Activated CD8-positive, alpha-beta memory T cell treated with anti-CD3 and anti-CD28 coated beads for 1 hour (primary cell): ENCODE measurements at places on chromosomes 5 and 9.

GRCh38 chr5:113293975-113294310 is 140.8 kb downstream of the TSSK1B start:
- no peak for DNase-seq

DNA sequence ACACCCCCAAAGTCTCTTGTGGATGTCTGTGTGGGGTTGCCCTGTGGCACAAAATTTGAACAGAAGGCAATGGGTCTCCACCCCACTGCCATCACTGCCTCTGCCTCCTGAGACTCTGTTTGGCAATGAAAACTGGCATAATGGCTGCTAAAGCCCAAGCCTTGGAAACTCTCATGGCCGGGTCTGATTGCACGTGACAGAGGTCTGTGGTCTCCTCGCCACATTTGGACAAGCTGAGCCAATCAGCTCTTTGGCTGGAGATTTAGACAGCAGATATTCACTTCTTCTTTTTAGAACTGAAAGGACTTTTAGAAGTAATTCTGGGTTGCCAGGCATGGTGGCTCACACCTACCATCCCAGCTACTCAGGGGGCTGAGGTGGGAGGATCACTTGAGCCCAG is 5.5 kb downstream of the GGTA1 start:
- no peak for DNase-seq

DNA sequence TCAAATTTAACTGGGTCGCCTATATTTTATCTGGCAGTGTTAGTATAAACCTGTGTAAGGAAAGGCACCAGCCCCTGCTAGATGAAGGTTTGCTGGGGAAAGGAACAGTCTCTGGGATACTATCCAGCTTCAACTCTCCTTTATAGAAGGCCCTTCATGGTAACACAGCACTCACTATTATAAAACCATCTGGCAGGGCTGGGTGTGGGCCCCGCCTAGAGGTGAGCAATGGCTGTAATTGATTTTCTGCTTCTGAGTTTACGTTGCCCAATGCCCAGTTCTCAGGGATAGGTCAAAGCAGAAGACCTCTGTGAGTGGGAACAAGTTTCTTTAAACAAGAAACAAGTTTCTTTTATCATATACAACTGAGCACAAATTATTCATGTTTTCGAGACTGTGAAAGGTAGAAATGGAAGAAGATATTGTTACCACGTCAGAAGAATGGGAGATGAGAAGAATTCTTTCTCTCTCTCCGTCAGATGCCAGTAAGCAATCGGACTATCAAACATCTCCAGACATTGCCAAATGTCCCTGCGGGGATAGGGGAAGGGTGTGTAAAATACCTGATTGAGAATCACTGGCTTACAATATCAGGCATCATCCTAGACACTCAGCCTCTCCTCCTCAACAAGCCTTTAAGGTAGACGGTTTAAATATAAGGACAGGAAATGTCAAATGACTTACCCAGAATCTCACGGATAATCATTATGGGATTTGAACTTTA is 205.9 kb downstream of the PDZD2 start:
- no peak for DNase-seq

GRCh38 chr9:120393386-120394057 is 186.4 kb downstream of the CDK5RAP2 start:
- DNase-seq = no peak

DNA sequence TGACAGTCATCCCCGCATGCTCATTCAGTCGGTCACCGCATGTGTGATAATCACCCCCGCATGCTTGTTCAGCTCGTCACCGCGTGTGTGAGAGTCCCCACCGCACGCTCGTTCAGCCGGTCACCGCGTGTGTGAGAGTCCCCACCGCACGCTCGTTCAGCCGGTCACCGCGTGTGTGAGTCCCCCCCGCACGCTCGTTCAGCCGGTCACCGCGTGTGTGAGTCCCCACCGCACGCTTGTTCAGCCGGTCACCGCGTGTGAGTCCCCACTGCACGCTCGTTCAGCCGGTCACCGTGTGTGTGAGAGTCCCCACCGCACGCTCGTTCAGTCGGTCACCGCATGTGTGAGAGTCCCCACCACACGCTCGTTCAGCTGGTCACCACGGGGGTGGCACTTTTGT is 3.5 kb downstream of the TRAF2 start:
- no peak for DNase-seq

- no peak for DNase-seq
These were observed 43.4 kb downstream of the NKX2-5 start for GRCh38 chr5:173191561-173191960.

DNA sequence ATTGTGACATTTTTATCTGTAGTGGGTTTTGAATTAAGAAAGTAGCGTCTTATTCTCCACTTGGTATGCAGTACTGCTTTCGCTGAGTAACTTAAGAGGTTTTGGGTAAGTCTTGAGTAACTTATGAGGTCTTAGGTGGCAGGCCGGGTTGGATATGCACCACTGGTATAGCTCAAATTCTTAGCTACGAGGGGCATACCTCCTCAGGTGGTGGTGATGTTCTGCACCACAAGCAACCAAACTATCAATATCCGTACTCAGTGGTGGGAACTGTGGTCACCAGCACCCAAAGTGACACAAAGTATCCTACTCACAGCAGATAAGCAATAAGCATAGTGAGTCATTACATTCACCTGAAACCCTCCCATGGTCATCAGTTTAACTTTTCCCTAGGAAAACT is 13.7 kb downstream of the SMC2 start:
- no peak for DNase-seq

GRCh38 chr5:130995254-130995515 is 169.9 kb downstream of the HINT1 start:
- DNase-seq = no peak

- DNase-seq = no peak
These were observed 2.5 kb downstream of the PTGES2 start for GRCh38 chr9:128124873-128125579.

DNA sequence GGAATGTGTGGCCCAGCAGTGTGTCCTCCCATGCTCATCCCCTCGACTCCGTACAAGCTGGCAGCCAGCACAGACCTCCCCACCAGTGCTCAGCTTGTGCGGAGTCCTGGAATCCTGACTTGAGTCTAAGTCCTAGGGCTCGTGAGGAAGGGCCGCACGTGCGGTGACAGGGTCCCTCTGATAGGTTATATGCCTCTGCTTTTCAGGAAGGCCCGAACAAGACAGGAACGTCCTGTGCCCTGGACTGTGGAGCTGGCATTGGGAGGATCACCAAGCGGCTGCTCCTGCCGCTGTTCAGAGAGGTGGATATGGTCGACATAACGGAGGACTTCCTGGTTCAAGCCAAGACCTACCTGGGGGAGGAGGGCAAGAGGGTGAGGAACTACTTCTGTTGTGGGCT is 7.9 kb downstream of the NTMT1 start:
- no peak for DNase-seq

GRCh38 chr9:107710953-107711352 is 221.4 kb upstream of the KLF4 start:
- DNase-seq = no peak

GRCh38 chr5:154058055-154059038 is 19.6 kb downstream of the MFAP3 start:
- DNase-seq = no peak

DNA sequence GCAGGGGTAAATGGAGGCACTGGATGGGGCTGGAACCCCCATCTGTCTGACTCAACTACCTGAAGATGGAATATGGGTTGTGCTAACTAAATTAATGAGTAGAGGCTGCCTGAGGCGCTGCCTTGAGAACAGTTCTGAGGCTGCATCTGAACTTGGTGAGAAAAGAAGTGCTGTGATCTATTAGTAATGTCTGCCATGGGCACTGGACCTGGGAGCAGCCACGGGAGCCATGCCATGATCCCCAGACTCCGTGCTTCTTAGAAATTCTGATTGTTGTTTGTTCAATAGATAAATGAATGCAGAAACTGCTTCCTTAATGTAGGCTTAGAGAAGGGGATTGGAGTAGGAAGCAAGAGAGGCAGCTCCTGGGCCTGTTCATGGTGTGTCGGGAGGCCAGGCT is 80.2 kb downstream of the KCNIP1 start:
- DNase-seq = no peak

GRCh38 chr5:139462586-139463276 is at the start of gene ECSCR:
ECSCR (minus strand) TSS chr5:139462743; CDS start chr5:139462670, 73 bp downstream.
- no peak for DNase-seq

DNA sequence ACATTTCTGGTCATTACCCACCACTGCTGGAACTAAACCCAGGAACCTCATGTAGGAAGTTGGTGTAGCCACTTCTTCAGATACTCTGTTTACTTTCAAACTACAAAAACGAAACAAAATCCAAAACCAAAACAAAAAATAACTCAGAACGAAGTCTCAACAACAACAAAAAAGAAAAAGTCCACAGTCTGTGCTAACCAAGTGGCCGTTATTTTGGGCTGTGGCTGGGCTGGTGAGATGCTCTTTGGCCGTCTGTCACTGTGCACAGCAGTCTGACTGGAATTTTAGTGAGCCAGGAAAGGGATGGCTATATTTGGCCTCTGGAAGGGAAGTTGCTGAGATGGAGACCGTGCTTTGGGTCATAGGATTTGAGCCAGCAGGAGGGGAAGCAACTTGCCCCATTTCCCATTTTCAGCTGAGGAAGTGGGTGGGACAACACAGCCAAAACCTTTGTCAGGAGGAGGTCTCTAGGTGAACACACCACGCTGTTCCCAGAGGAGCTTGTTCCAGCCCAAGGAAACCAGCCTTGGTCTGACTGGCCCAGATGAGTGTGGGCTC is 334.1 kb downstream of the ZSWIM6 start:
- DNase-seq = no peak

GRCh38 chr5:165224366-165225045 is 1719.1 kb downstream of the MAT2B start:
- DNase-seq = no peak

GRCh38 chr5:38656568-38656967 is 100.1 kb upstream of the LIFR start:
- no peak for DNase-seq

GRCh38 chr5:126482591-126482990 is 59.4 kb downstream of the GRAMD2B start:
- DNase-seq = no peak

DNA sequence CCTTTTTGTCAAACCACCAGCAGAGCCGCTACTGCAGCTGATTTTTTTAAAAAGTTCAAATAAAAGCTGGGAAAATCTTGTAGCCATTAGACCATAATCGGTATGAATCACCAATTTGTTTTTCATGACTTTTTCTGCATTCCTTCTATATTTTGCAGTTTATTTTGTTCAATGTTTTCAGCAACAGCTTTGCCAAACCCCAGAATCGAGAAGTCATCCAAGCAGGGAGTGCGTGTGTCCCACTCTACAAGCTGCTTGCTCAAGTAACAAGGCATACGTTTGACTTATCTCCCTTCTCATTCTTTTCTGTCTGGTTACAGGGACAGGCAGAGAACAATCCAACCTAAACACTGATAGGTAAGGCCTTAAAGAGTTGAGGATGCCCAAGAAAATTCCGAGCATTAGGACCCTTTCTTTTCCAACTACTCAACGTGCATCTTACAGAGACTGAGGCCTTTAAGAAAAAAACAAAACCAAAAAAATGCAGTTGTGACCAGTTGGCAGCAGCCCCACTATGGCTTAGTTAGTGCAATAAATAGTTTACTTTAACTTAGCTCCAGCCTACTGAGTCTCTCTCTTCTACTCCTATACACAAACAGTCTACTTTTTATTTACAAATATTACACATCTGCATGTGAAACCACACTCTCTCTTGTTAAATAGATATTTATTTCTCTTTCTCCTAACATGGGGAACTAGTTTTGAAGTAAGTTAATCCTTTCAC is 134.7 kb upstream of the SLIT3 start:
- DNase-seq = no peak

GRCh38 chr5:65100911-65101631 is 332.3 kb downstream of the CWC27 start:
- no peak for DNase-seq

DNA sequence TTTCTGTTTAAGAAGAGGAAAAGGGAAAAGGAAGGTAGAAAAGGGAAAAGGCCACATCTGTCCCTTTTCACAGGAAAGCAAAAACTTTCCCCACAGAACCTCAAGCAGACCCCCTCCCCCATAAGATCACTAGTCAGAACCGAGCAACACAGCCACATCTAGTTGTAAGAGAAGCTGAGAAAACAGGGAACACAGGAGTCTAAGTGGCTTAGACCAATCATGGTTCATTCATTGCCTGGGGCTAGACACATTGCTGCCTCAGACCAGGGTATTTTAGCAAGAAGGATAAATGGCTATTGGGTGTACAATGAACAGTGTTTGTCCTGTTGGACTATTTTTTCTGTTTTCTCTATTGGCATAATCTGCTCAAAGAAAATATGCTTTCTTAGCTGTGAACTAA is 98.0 kb downstream of the ARL15 start:
- no peak for DNase-seq

DNA sequence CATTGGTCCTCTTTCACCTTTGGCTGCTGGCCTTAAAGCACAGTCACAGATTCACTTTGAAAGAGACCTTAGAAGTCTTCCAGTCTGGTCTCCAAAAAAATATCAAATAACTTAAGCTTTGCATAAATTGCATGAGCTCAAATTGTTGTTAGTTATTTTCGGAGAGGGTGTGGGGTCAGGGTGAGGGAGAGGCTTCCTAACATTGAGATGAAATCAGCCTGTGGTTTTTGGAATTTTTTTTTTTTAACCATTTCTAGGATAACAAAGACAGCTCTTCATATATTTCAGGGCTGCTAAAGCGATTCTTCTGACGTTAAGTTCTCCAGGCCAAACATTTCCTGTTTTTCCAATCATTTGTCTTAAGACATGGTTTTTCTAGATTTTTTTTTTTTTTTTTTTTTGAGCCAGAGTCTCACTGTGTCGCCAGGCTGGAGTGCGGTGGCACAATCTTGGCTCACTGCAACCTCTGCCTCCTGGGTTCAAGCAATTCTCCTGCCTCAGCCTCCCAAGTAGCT is 4.5 kb downstream of the OCLN start:
- DNase-seq = no peak
